B cell (primary cell): ENCODE measurements at places on chromosomes 1 and 21.
A peak's percentile ranks its signal among the peaks of the same experiment; 100 is the strongest.

- no peak for DNase-seq
Observed at GRCh38 chr1:89332461-89332860, 31.4 kb upstream of the GBP6 start.

GRCh38 chr1:94992161-94992560 is 65.3 kb upstream of the CNN3 start:
- no peak for DNase-seq

DNA sequence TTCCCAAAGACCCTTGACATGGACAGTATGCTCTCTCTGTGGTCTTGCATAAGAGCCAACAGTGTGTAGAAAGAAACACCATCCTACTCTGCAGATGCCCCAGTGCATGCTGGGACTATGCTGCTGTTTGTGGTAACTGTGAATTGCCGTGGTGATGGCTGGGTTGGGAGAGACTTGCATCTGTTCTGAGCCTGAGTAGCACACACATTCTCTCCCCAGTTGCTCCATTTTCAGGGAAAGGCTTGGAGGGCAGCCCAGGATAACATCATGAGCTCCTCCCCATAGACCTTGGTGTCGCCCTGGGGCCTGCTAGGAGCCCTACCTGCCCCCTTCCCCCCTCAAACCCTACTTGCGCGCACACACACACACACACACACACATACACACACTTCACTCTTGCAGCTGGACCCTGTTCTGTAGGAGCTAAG is 120.9 kb upstream of the IPO9 start:
- no peak for DNase-seq

GRCh38 chr1:206001476-206001888 is 1.7 kb downstream of the RAB7B start:
- DNase-seq, result no peak

- no peak for DNase-seq
Observed at GRCh38 chr1:192817246-192817645, 8.4 kb downstream of the RGS2 start.

DNA sequence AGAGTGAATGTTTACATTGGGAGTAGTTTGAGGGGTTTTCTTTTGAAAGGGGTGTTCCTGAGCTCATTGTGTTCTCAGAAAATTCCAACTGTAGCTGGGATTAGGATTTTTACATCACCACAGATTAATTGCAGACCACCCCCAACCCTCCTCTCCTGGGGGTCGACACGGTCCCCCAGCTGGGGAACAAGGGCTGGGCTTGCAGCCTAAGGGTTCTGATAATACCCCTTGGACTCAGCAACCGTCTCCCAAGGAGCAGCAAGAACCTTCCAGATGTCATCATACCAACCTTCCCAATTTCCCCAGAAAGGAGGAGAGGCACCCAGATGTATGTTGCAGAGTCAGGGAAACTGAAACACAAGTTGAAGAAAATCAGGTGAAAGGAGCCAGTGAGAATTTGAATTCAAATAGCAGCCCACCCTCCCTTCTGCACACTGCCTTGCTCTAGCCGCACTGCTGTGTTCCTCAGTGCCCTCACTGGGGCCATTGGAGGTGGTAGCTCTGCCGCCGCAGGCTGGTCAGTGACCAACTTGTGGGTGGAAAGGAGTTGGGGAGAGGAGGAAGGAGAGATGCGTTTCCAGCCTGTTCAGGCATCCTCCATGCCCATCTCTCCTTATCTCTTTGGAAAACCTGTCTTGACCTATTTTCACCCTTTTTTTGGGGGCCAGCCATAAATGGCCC is 14.7 kb upstream of the IGFN1 start:
- no peak for DNase-seq

GRCh38 chr1:205907794-205908193 is 35.5 kb downstream of the SLC26A9 start:
- DNase-seq, result no peak

DNA sequence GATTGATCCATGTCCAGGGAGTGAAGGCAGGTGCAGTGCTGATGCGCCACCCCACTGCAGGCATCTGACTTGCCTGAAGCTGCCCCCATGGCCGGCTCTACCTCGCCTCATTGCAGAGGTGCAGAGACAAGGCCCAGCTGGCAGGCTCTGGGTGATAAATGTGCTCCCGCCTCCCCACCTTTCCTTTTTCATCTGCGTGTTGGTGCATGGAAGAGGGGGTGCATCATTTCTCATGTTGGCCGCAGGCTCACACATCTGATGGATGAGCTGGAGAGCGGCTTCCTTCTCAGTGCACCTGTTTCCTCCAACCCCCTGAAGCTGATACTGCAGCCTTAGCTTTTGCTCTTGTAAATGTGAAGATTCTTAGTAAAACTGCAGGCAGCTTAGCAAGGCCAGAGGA is 306.0 kb upstream of the KAZN start:
- no peak for DNase-seq

- DNase-seq, result no peak
Observed at GRCh38 chr1:227889863-227890405, 57.8 kb downstream of the WNT9A start.

GRCh38 chr1:57423135-57423655 is 665 bp downstream of the DAB1 start:
- no peak for DNase-seq

DNA sequence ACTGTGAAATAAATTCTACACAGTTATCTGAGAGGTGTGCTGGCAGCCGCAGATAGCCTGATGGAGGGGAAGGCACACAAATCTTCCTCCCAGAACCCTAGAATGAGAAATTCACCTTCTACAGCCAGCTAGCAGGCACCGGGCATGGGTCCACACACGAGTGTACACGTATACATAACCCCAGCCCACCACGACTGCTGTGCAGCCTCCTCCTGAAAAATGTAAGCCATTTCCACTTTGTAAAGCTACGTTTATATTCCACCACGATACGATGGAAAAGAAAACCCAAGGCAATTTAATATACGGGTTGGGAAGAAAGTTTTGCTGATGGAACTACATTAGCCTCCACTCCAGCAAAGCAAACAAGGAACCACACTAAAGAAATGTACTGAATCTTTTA is 1.8 kb downstream of the BTG3 start:
- no peak for DNase-seq

GRCh38 chr1:55886856-55887712 is 671.9 kb upstream of the USP24 start:
- DNase-seq, result no peak

DNA sequence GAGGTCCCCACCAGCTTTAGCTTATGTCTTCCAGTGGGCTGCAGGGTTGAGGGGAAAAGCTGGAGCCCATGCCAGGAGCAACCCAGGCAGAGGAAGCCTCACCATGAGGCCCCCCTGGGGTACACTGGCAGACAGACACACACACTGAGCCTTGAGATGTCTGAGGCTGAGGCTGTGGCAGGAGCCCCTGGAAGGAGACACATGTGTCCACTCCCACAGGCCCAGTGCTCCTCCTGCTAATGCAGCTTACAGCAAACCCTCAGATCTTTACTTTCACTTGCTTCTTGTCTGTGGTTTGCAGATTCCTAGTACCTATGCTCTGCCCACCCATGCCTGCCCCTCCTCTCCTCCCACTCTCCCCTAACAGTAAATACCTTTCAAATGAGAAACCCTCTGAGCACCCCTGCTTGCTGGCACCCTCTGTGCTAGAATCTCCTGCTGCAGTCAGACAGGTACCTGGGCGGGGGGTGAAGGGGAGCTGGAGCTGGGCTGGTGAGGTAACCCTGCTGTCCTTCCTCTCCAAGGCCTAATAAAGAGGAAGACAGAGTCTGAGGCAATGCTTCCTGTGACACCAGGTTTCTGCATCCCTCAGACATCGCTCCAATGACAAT is 63.4 kb upstream of the NEK2 start:
- DNase-seq, result no peak

- DNase-seq, result no peak
Observed at GRCh38 chr21:28982637-28983036, 10.0 kb downstream of the LTN1 start.

DNA sequence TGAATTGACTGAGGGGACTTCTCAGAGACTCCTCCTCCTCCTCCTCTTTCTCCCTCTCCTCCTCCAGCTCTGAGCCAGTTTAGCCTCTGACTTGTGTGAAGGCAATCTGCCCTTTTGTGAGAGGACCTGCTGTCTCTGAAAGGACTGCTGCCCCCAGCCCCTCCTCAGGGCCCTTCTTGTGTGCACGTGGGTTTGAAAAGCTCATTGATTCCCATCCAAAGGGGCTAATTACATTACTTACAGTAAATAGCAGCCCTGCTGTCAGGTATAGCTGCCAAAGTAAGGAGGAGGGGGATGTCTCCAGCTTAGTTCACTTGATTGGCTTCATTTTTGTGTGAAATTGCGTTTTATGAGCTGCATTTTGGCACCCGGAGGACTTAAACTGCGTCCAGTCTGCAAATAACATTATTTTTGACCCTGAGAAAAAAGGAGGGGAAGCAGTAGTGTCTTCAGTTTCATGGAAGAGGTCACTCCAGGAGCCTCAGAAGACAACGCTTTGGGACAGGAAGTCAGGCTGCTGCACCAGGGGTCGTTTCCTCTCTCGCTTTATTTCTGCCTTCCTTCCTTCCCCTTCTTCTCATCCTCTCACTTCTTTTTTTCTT is 1.8 kb upstream of the LHX9 start:
- DNase-seq, result peak; percentile 27

GRCh38 chr1:31786366-31787060 is 22.4 kb upstream of the ADGRB2 start:
- peak; percentile 19 for DNase-seq

DNA sequence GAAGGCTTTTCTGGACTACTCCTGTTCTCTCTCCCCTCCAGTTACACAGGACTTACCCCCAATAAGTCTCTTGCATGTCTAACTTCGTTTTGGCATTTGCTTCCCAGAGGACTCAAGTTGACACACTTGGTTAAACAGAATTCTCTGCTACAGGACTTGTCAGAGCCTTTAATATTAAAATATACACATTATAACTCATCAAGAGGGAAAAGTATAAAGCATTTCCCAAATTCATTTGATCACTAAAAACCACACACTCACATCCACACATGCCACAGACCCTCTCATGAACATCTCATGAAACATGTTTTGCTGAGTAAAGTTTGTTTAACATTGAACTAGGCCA is 8.7 kb upstream of the CAPN2 start:
- DNase-seq, result no peak

DNA sequence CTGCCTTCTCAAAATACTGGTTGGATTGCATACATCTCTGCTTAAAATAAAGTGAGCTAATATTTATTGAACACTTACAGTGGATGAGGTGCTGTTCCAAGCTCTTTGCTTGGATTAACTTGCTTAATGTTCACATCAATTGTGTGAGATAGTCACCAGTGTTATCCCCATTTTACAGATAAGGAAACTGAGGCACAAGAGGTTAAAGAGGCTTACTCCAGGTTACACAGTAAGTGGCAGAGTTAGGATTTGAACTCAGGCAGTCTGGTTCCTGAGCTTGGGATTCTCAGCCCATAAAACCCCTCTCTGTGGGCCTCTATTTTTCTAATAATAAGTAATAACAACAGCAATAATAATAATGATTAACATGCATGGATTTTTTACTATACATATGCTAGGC is 13.6 kb upstream of the FAAH start:
- no peak for DNase-seq

DNA sequence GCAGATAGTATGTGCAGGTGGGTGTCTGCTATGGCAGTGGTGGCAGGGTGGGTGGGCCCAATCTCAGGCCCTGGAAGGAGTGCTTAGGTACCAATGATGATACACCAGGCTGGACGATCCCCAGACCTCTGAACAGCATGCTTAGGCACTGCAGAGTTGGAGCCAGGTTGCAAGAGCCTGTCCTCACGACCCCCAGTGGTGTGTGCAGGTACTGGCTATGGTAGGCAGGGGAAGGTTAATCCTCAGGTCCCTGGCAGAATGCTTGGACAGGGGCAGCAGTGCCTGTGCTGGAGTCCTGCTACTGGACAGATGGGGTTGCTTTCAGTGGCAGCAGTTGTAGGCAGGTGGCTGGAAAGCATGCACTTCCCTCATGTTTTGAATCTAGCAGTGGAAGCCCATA is 100.5 kb upstream of the NEK7 start:
- no peak for DNase-seq

- DNase-seq, result no peak
Observed at GRCh38 chr21:24781146-24781545, 826.1 kb downstream of the MRPL39 start.
